ENCODE measurements at places on chromosomes 16 and 17.

GRCh38 chr16:68265078-68265920 is 973 bp downstream of the SLC7A6 start:
- peak; percentile 93 for DNase-seq

DNA sequence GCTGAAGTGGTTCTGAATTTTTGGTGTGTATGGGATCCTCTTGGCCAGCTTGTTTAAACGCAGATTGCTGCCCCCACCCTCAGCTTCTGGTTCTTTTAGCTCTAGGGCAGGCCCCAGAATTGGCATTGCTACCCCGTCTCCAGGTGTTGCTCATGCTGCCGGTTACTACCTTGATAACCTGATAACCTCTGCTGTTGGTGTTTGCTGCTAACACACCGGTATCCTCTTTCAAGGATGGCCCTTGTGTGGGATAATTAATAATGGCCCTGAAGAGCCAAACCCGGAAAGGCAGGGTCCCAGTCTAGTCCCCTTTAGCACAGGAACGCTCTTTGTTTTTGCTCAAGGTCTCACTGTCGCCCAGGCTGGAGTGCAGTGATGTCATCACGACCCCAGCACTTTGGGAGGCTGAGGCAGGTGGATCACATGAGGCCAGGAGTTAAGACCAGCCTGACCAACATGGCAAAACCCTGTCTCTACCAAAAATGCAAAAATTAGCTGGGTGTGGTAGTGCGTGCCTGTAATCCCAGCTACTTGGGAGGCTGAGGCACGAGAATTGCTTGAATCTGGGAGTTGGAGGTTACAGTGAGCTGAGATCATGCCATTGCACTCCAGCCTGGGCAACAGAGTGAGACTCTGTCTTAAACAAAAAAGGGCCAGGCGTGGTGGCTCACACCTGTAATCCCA is 1.3 kb upstream of the ST3GAL2 start:
- DNase-seq = no peak

DNA sequence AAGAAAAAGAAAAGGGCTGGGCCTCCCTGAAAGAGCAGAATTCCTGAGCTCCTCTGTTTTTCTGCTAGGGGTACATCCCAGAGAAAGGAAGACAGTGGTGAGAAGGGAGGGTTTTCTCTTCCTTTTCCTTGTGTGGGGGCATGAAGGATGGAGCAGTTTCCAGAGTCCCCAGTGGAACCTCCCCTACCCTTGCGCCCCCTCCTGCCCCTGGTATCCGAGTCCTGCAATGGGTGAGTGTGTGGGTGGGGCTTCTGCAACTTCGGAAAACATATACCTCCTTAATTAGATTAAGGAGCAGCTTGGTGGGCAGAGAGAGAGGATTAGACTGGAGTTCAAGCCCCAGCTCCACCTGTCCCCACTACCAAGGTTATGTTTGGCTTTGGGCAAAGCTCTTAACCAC is 5.4 kb upstream of the GIP start:
- DNase-seq = no peak

GRCh38 chr17:67403065-67403464 is 26.0 kb downstream of the PITPNC1 start:
- DNase-seq = no peak

- DNase-seq = no peak
Measured at GRCh38 chr17:45299361-45299760, 17.5 kb downstream of the MAP3K14 start.

- no peak for DNase-seq
Measured at GRCh38 chr17:48609759-48610281, 997 bp downstream of the HOXB7 start.
